LoVo (cell line): ENCODE measurements at places on chromosomes 7 and 10.

GRCh38 chr10:71232089-71232998, 20.0 kb downstream of the UNC5B start:
- DNase-seq, result no peak

DNA sequence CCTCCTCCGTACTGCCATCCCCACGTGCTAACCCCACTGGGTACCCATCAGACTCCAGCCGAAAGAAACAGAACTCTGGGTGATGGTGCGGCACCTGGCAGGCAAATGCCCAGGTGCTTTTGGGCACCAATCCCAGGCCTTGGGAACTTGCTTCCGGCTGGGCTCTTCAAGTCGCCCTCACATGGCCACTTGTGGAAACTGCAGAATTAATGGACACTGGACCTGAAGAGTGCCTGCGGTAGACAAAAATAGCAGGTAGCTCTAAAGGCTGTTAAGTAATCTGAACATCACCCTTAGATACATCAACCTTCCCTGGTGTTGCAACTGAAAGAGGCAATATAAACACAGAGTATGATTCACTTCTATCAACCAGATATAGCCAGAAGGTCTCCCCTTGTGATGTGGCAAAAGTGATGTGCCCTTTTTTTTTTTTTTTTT, 644.4 kb downstream of the GRM8 start:
- DNase-seq, result no peak

GRCh38 chr10:91357497-91357896, 52.6 kb upstream of the HECTD2 start:
- DNase-seq, result no peak

GRCh38 chr10:31646519-31646918, 282.1 kb downstream of the ARHGAP12 start:
- no peak for DNase-seq

- no peak for DNase-seq
These were observed 30.8 kb upstream of the TMEM140 start for GRCh38 chr7:135117096-135117495.
